ENCODE measurements at places on chromosomes 2 and 18.

DNA sequence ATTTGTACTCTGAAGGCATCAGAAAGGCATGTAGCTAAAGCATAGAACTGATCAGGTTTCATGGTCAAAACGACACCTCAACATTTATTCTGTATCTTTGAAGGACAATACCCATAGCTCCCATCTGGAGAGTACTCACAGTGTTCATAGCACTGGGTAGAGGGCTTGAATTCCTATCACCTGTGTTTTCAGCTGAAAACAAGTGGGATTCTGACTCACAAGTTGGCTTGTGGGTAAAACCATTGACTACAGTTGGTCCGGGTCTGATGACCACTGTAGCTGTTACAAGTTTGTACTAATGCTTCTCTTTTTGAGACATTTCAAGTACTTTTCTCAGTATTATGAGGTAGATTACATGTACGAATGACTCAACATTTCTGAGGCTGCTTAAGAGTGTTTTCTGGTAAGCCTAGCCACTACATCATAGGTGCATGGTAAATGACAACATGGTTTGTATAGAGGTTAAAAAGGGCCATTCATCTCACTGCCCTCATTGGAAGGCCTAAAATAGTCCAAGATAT lies 68.6 kb upstream of the PELI1 start:
- DNase-seq: peak; percentile 85

DNA sequence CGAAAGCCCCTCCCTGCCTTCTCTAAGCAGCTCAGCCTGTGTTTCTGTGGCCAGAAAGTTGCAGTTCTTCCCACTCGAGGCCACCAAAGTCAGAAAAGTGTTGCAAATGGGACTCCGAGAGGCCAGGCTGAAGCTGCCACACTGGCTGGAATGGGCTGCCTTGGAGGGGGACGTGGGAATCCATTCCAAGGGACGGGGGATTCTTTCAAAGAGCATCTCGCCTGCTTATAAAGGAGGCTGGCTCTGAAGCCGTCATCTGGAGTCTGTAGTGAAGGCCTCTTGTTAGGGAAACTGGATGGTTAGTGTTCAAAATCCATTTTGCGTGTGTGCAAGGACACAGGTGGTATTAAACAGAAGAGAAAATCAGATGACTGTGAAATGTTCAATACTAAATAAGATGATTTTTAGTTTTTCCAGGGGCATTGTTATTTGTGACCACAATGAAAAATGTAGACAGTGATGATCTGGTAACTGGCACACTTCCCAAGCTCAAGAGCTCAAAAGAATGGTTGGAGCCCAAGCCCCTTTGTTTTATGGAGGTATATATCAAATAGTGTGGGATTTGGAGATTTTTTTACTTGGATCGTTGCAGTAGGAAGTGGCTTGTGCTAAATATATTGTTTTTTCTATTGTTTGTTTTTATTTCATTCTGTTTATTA lies 782 bp downstream of the FAM228B start:
- peak; percentile 34 for DNase-seq

DNA sequence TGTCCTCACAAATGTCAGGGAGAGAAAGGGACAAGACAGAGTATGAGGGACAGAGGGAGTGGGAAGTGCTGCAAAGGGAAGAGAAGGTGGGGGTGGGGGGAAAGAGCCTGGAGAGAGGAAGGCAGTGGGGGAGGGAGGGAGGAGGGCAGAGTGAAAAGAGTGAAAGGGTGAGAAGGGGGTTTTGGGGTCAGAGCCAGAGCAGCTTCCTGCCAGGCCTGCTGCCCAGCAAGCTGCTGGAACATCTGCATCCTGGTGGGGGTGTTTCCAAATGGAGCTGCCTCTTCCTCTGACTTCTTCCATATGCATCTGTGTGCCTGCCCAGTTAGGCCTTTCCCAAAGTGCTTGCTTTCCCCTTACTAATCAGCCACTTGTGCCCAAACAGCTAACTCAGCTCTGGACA lies 94.3 kb upstream of the CELF4 start:
- DNase-seq: no peak

GRCh38 chr2:95348609-95349567 lies 51.7 kb downstream of the KCNIP3 start:
- peak; percentile 68 for DNase-seq

DNA sequence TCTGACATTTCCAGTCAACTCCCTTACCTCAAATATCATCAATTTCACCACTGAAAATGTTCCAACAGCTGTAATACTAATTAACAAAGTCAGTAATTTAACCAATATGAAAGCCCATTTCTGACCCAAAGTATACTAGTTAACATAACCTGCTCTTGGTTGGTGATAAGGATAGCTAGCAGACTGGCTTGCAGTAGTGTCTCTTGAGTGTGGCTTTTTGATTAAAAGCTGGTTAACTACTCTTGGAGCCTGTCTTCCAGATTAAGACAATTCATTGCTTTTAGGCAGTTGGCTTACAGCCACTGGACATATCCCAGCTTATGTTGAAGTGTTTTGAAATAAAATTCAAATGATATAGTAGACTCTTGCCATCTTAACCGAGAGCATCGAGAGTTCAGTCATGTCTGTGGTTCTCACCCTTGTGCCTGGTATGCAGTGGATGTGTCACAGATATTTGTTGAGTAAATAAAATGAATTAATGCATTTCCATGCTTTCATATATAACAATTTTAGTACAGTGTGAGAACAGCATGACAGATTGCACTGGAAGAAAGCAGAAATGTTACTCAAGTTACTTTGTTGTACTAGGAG lies 158.1 kb downstream of the TANC1 start:
- peak; percentile 78 for DNase-seq

DNA sequence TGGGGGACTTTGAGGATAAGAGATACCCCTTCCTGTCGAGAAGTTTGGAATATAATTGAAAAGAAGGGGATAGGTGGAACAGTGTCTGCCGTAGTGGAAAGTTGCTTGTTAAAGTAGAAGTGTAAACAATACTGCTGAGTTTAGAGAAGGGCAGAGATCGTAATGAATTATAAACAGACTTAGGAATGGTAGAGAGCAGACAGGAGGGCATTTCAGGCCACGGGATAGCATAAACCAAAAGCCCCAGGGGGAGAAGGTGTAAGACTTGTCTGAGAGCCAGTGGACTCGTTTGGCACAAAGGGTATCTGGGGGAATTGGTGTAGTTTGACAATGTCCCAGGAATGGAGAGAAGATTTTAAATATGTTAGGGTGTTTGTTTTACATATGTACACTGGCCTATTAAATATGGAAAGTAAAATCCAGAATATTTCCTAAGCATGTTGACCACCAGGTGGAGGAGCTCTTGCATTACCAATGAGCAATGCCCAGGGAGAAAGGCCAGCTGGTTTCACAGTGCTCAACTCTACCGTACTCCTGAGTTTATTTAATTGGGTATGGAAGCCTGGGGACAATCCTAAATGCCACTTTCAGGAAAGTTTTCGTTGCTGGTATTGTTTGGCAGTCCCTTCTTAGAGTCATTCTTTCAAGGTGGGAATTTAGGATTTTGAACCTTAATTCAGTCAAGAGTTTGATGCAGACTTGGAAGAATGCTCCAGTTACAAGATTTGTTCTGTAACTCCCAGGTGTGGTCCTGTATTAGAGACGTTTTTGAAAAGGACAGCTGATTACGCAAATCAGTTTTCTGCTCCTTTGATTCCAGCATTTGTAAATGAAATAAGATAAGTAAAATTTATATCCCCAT lies 7.5 kb downstream of the COPS8 start:
- DNase-seq: peak; percentile 90

DNA sequence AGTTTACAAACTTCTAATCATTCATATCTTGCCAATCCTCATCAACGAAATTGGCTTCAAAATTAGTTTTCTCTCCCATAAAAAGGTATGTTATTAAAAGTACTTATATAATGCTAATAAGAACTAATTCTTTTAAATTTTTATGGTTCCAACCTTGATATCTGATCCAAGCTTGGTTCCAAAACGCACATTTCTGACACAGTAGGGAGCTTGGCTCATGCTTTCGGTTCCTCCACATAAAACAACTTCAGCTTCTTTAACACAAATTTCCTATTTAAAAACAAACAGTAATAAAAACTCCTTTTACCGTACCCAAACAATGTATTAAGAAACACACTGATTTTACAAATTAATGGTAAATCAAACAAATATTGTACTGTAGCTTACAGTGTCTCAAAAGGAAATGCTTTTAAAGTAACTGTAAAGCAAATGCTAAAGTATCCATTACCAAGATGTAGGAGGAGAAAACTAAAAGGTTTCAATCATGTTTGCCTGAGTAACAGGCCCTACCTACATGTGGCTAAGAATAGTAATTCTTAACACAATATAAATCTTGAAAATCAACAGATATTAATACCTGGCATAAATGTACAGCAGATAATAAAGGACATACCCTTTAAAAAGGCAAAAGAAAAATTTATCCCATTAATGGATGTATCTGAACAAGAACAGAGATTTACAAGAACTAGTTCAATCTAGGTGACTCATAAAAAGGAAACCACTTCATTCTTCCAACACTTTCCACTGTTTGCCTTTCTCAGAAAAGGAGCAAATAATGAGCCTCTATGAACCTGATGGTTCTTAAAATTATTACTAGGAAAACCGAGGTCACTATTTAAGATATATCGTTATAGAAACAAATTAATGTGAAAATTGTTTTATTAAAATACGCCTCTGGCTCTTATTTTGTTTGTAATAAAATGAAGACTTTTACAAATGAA lies 17.5 kb downstream of the ACAA2 start:
- DNase-seq: no peak

GRCh38 chr2:191150230-191150599 lies 579 bp downstream of the STAT4 start:
- DNase-seq: no peak

DNA sequence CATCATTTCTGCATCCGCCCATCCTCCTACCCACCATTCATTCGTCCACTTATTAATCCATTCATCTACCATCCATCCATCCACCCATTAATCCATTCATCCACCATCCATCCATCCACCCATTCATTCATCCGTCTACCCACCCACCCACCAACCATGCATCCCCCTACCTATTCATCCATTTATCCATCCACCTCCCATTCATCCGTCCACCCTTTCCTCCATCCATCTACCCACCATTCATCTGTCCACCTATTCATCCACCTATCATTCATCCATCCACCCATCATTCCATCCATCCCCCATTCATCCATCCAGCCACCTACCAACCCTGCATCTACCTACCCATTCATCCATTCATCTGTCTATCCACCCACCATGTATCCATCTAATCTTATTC lies 83.5 kb upstream of the MCFD2 start:
- no peak for DNase-seq

GRCh38 chr2:28801726-28802125 lies 8.9 kb upstream of the SPDYA start:
- DNase-seq: peak; percentile 48

- no peak for DNase-seq
These were observed 14.2 kb downstream of the INPP1 start for GRCh38 chr2:190357600-190357999.

DNA sequence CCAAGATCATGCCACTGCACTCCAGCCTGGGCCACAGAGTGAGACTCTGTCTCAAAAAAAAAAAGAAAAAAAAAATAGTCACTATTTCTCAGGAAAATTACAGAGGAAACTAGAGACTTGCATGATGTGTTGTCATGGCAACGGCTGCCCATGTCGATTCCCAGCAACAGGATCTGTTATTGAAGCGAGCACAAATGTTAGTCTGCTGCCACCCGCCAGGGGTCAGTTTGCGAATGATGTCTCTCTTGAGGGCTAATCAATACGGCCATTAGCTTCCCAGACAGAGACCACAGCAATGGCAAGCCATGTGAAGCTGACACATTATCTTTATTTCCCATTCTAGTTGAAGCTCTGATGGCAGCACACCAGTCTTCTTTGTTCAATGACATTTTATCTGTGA lies 32.4 kb upstream of the ACYP2 start:
- DNase-seq: no peak

DNA sequence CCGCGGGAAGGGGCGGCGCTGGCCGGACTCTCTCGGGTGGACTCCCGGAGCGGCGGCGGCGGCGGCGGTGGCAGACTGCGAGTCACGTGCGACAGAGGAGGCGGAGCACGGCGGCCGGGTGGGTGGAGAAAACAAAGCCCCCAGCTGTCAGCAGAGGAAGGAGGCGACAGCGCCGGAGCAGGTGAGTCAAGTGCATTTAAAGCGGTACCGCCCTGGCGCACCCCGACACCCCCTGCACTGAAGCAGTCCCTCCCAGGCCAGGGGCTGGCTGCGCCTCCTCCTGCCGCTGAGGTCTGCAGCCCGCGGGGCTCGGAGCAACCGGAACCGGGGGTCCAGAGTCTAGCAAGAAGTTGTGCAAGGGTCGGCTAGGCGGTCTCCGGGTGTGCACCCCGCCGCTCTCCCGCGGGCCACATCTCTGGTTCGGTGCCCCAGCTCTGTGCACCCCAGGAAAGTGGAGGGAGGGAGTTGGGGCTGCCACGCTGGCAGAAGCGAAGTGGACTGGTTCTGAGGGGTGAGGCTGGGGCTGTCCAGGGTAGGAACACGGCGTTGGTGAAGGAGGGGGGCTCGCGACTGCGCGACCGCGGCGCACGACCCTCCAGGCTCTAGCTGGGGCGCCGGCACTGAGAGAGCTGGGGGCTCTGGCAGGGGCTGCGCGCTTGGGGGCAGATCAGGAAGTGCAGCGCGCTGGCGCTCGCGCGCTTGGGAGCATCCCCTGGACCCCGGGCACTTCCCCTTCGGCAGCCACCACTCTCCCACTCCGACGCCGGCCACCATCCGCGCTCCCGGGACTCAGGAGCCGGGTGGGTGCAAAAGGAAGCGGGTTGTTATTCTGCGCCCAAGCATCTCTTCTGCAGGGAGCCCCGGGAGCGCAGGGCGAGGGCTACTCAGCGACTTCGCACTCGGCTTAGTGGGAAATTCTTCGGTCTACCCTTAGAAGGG lies 64.0 kb upstream of the MAPRE2 start:
- DNase-seq: peak; percentile 20

GRCh38 chr18:78798402-78799175 lies 181.0 kb upstream of the SALL3 start:
- no peak for DNase-seq

DNA sequence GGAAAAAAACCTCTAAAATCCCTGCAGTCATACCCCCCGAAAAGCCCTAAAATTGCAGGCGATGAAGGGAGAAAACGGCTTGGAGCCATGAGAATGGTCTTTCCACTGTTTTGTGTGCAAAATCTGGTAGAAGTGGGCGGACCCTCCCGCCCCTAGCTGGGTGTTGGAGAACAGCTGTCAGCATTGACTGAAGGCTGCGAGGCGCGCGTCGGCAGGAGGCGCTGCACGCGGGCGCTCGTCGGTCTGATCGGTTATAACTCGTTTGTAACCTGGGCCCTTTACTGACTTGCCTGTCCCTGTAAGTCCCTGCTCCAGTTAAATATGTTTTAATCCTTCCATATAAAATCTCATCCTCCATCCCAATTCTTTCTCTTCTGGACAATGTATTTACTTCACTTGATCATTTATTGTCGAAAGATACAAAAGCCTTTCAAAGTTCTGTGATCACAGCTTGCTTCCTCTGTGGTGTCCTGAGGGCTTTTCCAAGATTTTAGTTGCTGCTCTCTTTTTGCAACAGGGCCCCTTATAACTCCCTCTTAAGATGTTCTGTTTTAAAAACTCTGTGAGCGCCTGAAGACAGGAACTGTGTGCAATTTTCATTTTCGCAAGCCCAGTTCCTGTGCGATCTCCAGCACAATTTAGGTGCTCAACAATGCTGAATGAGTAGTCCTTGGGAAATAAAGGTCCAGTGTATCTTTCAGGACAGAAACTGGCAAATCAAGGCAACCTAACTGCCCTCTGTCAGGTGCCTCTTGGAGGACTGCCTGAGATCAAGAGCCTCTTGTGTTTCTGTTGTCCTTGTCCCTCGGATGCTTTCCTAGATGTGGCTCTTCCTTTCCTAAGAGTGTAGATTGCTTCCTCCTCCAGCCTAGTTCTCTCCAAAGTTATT lies 918 bp upstream of the HNRNPLL start:
- peak; percentile 80 for DNase-seq

GRCh38 chr2:25042321-25043240 lies 705 bp downstream of the EFR3B start:
- DNase-seq: peak; percentile 13
